ENCODE measurements at places on chromosomes 5 and 9.

- peak; percentile 55 for DNase-seq
Measured at GRCh38 chr5:161544350-161544765, 2.2 kb downstream of the GABRB2 start.

DNA sequence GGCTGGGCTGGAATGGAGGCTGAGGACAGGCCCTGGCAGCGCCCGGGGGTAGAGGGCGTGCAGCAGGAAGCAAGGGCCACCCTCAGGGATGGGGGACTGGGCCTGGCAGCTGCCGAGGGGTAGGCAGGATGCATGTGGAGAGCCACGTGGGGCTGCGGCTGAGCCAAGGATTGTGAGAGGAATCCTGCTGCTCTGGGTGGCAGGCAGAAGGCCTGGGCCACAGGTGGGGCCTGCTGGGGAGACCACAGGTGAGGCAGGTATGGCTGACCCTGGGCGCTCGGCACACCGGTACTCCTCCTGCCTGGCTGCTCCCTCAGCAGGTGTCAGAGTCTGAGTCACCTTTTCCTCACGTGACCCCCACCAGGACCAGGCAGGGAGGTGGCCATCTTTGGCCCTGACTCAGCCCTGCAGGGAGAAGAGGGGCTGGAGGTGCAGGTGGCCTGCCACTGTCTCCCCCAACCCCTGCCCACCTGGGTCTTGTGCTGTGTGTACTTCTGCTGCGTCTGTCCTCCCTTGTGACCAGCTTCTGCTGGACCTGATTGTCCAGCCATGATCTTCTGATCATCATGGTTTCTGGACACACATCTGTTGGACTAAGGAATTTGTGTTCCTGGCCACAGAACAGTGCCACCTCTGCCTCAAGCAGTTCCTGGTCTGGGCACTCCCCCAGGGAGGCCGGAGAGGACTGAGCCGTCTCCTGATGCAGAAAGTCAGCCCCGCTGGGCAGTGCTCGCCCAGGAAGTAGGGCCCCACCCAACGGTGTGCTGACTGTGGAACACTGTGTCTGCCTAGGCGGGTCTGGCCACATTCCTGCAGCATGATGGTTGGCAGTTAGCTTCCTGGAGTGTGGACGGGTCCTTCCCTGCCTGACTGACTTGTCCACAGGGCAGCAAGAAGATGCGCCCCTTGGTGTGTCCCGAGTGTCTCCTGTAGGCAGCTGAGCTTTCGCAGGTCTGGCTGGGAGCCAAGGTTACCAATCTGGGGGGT lies 6.4 kb downstream of the ARRDC1 start:
- no peak for DNase-seq

- DNase-seq = no peak
Measured at GRCh38 chr9:14687042-14687719, 6.1 kb downstream of the ZDHHC21 start.

- DNase-seq = no peak
Measured at GRCh38 chr9:16543225-16543624, 327.2 kb downstream of the BNC2 start.

DNA sequence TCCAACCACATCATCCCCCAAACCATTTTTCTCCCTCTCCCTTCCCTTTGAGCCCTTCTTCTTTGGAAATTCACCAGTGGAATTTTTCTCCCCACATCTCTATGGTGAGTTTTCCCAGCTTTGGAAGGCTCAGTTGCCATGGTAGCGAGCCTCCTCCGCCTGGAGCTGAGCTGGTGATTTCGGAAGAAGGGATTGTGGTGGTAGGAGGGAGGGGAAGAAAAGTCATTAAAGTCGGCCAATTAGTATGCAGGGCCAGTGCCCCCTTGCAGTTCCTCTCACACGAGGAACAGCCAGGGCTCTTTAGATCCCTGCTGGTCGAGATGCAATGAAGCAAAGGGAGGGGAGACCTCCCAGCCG lies 322.0 kb downstream of the NTRK2 start:
- DNase-seq = no peak

- no peak for DNase-seq
Measured at GRCh38 chr9:91755761-91756509, 194.1 kb downstream of the ROR2 start.

- DNase-seq = no peak
Measured at GRCh38 chr5:36402512-36402906, 100.8 kb upstream of the RANBP3L start.

DNA sequence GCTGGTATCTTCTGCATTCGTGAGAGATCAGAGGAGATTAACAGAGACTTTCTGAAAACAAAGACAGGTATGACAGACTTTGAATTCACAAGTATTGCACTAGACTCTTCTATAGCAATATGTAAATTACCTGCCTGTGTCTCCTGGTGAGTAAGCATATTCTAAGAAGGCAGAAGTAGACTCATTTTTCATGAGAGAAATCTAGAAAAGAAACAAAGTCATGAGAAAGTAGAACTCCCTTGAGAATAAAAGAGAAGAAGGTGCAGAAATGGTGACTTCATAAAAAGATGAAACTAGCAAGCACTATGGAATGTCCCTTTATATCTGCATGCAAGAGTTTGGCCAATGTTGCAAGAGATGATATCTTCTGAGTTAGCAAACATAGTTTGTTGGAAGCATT lies 419.8 kb downstream of the DMRT2 start:
- DNase-seq = no peak

DNA sequence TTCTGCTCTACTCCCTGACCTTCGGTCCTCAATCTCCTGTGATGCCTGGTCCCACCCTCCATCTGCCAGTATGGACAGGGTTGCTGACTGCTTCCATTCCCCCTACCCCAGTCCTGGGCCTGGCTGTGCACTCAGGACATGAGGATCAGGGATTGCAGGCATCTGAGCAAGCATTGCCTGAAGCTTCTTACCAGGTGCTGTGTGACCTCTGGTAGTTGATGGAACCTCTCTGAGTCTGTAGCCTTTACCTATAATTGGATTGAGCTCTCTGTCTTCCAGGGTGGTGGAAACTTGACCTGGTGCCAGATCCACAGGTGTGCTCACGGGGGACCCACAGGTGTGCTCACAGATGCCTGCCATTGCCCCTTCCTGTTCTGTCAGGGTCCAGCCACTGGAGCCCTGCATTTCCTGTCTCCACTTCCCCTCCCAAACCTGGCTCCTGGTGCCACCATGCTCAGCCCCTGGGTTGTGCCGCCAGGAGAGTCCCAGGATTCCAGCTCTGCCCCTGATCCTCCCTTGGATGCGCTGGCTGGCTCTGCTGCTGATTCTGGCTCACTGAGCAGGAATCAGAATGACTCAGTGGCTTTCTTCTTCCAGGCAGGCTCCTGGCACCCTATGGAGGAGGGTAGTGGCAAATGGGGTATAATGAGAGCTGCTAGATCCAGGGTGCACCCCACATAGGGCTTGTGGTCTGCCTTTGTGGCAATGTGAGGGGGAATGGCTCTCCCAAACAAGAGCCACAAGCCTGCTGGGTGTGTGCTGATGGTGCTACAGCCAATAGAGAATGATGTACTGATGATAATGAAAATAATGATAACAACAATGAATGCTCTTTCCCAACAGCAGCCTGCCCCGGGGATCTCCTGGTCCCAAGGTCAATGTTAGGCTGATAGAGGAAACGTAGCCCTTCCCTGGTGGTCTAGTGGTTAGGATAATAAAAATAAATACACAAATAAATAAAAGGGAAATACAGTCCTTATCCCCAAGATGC lies 35.2 kb upstream of the PSD2 start:
- no peak for DNase-seq

DNA sequence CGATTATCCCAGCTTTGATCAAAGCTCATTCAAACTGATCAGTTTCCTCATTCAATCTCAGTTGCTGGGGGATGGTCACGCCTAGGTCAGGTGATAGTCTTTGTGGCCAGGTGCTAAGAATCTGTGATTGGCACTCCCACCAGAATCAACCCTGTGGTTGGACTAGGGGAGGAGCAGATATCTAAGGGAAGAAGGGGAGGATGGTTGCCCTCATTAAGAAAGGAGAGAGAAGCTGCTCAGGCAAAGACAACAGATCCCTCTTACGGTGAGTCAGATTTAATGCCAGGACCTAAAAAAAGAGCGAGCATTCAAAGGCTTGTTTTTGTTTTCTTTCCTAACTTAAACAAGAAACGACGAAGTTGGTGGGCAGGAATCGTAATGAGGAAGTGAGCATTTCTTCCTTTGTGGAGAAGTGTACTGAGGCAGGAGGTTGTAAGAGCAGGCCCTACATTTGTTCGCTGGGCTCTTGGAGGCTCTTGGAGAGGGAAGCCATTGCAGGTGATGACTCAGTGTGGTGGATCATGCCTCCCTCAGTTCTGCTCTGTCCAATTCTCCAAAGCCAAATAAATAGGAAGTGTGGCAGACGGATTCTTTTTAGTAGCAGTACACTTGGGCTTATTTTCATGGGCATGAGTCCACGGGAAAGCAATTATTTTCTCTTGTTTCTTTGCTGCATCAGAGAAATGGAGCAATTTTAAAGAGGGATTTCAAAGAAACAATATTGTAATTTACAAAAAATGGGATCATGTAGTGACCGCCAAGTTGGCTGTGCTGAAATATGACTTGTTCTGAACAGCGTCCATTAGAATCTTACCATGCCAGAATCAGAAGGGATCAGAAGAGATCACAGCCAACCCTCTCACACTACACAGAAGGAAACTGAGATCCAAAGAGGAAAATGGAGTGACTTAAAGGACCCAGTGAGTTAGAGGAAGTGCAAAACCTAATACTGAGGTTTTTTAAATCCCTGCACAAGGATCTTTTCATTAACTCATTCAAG lies 18.7 kb upstream of the TGFBR1 start:
- DNase-seq = no peak

- no peak for DNase-seq
Measured at GRCh38 chr9:109922617-109923470, 142.8 kb downstream of the PALM2AKAP2 start.

- DNase-seq = no peak
Measured at GRCh38 chr9:80707120-80707519, 982.2 kb downstream of the TLE1 start.

DNA sequence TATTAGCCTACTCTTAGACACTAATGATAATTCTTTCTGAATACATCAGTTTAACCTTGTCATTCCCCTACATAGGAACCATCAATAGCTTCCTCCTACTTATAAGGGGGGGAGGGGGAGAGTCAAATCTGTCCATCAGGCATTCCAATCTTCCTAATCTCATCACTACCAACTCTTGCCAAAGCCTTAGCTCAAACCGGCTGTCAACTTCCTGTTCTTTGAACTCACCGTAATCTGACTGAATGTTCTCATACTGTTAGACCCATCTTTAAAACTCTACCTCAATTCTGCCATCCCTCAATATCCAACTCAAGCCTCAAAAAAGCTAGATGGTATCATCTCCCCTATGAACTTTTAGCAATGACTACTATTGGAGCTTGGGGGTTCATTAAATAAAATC lies 41.9 kb upstream of the RNF38 start:
- DNase-seq = no peak

Measured in erythroblast (primary cell).